ENCODE measurements at places on chromosomes 1 and 21. TPM values are rescaled to one million over a fixed set of nuclear protein-coding genes. Genes with fewer than 3 reads are reported as not detected.

SYT11 gene
- 6.3 TPM for total RNA-seq

ABCG1 gene
- 2.0 TPM for total RNA-seq

DNA sequence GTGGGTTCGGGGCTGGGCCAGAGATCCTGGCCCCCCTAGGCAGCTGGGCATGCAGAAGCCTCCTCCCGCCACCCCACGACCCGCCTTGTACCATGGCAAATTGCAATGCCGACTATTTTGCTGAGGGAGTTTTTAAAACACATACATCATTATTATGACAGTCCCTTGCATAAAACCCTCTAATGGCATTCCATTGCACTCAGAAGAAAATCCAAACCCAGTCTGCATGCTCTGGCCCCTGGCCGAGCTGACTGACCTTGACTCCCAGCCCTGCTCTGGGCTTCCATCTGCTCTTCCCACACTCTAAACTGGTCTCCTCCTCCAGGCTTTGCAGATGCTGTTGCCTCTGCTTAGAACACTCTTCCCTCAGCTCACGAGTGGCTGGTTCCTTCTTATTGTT, 28.0 kb downstream of the PADI2 start:
- DNase-seq: no peak

GRCh38 chr1:79262745-79263258, 256.3 kb upstream of the ADGRL4 start:
- peak; percentile 25 for DNase-seq

DNA sequence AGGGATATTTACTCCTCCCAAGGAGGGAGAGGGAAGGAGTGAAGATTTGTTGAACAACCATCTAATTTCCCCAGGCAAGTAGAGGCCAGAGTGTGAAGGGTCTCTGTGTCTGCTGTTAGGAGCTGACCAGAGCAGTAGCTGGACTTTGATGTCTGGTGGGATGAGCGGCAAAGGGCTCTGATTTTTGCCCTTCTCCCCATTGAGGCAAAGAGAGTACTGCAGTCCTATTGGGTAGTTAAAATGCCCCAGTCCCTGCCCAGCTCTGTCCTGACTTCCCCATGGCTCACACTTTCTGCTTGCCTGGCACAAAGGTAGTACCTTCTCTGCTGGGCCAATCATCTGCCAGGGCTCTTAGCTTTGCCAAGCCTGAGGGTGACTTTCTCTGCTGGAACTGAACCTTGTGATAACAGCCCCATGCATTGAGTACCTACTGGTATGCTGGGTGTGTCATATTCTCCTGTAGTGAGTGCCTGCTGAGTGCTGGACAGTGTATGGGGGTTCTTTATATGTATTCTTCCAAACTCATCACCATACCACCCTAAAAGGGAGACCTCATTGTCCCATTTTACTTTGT, 64.0 kb upstream of the SELENON start:
- no peak for DNase-seq

GRCh38 chr1:205972081-205972480, 28.8 kb upstream of the SLC26A9 start:
- no peak for DNase-seq
